ENCODE measurements at places on chromosomes 6 and 20.

DNA sequence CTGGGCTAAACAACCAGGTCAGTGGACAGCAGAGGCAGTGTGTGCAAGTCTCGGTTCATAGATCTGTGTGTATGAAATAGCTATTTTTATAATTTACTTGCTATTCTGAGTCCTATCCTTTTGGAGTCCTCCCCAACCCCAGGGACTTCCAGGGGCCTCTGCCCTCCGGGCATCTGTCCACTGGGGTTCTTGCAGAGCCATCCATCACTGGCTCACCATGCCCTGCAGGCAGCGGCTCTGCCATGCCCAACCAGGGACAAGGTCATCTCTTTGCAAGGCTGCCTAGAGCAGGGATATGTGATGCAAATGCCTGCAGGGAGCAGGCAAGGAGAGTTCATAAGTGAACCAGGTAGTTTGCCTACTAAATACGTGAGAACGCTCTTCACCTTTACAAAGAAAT, 10.5 kb upstream of the BEND3 start:
- DNase-seq = no peak

- no peak for DNase-seq
These were observed 17.9 kb upstream of the CCDC170 start for GRCh38 chr6:151475653-151476523.

- DNase-seq = no peak
These were observed 15.5 kb downstream of the RARS2 start for GRCh38 chr6:87574237-87574804.

DNA sequence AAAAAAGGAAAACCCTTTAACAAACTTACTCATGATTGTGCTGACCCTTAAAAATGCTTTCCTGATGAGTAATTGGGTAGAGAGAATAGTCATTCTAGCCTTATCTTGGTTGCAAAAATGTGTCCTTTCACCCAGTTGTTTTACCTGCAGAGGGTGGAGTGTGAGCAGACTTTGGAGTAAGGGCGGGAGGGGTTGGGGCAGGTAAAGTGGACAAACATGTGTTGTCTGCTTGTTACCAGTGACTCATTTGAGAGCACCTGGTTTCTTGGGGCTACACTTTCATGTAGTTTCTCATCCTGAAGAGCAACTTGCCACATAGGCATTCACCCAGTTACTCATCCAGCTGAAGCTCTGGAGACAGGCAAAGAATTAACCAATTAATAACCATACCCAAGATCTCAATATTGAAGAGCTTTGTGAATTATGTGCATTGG, 121.1 kb downstream of the TNFRSF21 start:
- DNase-seq = no peak

GRCh38 chr6:7784706-7785105, 58.8 kb downstream of the BMP6 start:
- no peak for DNase-seq

DNA sequence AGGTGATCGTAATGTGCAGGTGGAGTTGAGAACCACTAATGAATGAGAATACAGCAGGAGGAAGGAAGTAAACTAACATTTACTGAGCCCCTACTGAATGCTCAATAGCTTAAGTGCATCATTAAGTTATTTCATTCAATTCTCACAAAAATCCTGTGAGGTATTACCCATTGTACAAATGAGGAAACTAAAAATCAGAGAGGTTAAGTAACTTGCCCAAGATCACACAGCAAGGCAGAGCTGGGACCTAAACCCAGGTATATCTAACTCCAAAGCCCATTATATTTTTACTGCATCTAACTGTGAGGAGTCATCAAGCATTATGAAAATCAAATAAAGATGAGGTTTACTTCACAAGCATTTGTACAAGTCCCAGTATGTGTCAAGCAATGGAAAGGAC, 35.3 kb downstream of the CPNE5 start:
- DNase-seq = no peak

DNA sequence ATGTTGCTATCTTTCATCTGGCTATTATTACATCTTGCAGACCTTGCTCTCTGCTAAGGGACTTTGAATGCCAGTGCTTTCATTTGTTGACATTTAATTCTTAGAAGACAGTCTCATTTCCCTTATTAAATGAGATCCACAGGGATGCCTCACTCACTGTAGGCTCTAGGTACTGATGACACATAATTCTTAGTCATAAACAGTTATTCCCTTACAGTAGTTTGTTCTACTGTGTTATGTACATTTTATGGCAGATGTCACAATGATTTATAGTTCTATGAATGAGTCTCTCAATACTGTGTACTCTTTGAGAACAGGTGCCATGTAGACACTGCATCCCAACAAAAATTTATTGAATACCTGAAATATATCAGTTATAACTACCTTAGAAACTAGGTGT, 70.3 kb downstream of the FAM83B start:
- DNase-seq = no peak

DNA sequence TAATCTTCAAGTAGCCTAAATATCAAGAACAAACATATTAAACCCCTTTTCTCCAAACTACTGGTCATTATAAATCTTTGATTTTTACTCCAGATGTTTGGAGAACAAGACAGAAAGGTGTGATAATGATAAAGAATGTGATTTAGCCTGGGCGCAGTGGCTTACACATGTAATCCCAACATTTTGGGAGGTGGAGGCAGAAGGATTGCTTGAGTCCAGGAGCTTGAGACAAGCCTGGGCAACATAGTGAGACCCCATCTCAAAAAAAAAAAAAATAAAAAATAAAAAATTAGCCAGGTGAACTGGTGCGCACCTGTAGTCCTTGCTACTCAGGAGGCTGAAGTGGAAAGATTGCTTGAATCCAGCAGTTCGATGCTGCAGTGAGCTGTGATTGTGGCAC, 35.1 kb upstream of the FUCA2 start:
- no peak for DNase-seq

DNA sequence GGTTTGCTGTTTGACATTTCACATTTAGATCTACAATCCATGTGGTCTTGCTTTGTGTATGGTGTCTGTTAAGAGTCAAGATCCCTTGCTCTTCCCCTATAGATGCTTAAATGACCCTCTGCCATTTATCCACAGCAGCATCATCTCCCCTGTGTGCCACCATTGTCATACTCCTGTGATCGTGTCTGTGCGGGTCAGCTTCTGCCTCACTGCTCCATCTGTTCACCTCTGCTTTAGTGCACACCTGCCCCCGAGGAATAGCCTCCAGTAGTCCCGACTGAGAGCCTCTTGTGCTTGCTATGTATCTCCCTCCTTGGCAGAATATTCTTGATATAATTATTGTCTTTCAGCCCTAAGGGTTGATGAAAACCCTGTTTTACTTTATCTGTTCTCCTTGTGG, 551.2 kb downstream of the CDH26 start:
- no peak for DNase-seq

DNA sequence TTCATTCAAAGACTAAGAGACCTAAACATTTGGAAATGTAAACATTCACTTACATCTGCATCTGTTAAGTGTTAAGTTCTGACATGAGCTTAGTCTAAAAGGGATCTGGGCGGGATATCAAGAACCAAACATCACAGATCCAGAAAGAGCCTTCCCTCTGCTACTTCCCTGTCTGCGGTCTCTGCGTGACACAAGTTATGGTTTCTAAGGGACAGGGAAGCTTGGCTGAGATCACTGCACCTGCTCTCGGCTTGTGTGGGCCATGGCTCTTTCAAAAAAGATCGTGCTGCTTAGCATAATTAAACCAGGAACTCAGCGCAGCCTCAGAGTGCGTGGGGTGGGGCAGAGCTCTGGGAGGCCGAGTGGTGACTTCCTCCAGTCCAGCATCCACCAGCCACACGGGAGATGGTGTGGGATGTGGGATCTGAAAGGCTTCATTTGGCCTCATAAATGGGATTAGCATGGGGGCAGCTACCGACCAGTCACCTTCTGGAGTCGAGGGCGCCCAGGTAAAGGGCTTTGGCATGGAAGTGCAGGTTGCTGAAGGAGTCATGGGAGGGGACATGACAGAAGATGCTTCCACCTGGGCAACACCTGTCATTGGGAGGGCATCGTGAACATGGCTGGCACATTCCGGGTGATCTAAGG, 16.7 kb upstream of the RAMACL start:
- DNase-seq = no peak

DNA sequence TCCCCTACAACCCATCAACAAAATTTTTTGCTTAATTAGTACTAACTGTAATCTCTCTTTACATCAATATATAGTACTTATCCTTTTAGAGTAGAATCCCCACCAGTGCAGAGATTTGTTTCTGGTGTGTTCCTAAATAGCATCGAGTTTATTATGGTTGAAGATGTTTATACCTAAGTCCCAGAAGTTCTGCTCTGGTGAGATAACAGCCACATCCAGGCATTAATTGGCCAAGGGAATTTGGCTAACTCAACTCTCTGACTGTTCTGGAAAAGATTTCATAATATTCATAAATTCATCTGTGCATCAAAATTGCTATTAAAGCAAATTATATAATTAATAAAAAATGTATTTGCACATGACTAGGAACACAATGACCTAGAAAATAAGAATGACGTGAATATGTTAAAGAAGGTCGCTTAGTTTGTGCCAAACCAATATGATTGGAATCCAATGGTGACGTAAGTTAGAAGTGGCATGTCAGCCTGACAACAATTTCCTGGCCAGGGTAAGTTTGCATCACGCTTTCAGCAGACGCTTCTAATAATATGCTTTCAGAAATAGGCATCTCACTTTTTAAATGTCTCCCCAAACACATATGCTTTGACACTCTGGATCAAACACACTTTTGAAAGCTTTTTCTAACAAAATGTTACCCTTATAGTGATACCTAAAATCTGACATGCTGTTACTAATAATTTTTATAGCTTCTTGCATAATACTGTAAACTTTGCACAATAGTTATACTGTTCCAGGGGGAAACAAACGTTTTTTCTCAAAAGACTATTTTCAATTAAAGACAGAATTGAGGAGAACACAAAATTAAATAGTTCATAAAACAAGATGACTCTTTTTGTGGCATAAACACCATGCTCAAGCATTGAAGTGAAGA, 236.7 kb downstream of the TENT5A start:
- no peak for DNase-seq

GRCh38 chr20:15889061-15889460, 684.2 kb downstream of the KIF16B start:
- DNase-seq = no peak

DNA sequence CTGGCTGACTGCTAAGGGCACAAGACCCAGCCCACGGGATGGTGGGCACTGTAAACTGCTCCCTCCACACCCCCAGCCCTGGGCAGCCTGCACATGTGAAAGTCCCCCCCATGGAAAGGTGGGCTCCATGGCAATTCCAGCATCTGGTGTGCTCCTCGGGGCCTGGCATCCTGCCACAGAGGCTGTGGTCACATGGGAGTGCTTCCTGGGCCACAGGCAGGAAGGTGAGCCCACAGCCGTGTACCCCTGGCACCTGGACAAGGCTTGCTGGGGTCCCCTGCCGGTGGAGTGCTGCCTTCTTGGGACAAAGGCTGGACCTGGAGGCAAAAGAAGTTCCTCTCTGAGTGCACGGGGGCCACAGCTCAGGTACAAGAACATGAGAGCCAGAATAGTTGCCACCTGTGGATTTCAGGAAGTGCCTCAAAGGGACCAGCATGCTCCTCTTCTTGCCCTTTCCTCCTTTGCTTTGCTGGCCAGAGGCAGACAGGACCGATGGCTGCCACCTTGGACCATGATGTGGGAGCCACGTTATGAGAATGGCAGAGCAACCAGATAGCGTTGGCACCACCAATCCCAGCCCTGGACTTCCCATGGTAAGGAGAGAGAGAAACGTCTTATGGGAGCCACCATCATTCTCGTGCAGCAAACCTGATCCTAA, 120.2 kb upstream of the MLN start:
- DNase-seq = no peak

DNA sequence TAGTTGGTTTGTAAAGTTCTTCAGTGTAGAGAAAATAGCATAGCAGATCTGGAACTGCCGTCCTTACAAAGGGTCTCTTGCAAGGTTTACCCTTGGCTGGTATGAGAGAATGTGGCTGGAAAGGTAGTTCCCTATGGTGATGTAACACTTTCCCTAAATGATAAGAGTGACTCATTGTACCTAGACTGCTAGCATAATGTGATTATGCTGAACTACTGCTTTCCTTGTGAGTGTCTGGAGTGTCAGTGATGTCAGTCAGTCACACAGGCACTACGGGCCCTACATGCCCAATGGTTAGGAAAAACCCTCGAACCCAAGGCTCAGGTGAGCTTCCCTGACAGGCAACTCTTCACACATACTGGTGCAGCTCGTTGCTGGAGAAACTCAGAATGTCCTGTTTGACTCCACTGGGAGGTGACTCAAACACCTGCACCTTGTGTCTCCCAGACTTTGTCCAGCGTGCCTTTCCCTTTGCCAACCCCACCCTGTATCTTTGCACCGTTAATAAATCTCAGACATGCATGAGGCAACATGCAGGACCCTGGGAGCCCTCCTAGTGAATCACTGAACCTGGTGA, 28.4 kb upstream of the LY86 start:
- no peak for DNase-seq

DNA sequence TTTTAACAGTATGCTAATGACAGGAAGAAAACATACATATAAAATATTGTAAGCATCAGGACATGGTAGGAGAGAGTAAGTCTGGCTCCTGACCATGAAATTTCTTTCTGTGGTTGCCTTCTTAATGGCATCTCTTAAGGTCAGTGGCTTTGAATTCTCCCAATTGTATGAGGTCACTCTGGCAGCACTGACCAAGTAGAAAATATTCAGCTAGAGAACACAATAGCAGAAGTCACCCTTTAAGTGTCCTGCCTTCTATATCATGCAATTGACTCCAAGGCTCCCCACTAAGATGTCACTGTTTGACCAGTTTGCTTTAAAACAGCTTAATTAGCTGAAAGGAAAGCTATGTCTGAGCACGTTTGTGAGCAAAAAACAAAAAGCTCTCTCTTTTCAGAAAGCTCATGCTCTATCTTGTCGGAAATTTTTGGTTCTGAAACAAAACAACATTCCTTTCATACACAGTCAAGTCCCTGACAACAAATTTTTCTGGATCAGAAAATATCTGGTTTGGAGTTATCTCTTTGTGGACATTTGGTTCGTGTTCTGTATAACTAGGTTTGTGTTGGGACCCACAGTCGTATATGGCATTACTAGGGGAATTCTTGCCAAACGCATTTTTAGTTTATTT, 120.9 kb upstream of the IFNGR1 start:
- no peak for DNase-seq

GRCh38 chr6:16329233-16329632, 90.8 kb downstream of the GMPR start:
- DNase-seq = no peak

DNA sequence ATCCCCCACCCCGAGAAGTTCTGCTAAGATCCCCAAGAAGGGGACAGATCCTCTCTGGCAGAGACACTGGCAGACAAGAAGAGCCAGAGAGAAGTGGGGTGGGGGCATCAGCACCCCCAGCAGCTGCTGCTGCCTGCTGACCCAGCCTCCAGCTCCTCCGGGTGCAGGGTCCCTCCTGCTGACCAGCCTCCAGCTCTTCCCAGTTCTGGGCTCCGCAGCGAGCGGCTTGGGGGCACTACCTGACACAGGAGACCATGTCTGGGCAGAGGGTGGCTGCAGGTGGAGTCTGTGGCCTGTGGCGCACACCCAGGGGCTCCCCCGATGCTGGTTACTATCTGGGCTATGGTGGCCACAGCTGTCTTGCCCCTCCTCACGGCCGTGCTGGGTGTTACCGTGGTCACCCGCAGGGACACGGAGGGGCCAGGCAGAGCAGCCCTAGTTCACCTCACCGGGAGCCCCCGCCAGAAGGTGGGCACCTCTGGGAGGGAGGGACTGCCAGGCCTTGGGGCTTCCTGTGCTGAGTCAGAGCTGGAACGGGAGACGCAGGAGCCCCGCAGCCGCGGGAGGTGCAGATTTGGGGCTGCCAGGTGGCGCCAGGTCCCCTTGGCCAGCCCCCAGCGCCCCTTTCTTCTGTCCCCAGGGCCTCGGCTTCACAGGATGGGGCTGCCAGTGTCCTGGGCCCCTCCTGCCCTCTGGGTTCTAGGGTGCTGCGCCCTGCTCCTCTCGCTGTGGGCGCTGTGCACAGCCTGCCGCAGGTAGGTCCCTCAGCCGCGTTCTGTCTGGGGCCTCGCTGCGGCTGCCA, 630 bp downstream of the LIME1 start:
- DNase-seq = no peak

Measured in omental fat pad (tissue), 4 donors.